NCI-H1930 (cell line): ENCODE measurements at places on chromosomes 3 and 15.
A peak's percentile ranks its signal among the peaks of the same experiment; 100 is the strongest.

DNA sequence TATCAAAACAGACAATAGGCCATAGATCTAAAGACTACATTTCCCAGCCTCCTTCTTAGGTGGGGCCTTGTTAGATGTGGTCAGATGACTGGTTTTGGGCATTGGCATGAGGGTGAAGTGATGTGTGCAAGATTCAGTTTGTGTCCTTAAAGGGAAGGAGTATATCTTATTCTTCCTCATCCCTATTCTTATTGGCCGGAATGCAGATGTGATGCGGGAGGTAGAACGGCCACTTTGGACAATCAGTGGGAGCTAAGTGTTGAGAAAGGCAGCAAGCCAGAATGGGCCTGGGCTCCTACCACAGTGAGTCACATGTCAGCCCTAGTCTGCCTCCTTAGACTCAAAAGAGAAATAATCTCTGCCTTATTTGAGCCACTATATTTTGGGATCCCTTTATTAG, 89.8 kb upstream of the MEX3B start:
- DNase-seq = no peak

- DNase-seq = peak; percentile 27
Measured at GRCh38 chr3:53195602-53196574, 34.9 kb downstream of the PRKCD start.

DNA sequence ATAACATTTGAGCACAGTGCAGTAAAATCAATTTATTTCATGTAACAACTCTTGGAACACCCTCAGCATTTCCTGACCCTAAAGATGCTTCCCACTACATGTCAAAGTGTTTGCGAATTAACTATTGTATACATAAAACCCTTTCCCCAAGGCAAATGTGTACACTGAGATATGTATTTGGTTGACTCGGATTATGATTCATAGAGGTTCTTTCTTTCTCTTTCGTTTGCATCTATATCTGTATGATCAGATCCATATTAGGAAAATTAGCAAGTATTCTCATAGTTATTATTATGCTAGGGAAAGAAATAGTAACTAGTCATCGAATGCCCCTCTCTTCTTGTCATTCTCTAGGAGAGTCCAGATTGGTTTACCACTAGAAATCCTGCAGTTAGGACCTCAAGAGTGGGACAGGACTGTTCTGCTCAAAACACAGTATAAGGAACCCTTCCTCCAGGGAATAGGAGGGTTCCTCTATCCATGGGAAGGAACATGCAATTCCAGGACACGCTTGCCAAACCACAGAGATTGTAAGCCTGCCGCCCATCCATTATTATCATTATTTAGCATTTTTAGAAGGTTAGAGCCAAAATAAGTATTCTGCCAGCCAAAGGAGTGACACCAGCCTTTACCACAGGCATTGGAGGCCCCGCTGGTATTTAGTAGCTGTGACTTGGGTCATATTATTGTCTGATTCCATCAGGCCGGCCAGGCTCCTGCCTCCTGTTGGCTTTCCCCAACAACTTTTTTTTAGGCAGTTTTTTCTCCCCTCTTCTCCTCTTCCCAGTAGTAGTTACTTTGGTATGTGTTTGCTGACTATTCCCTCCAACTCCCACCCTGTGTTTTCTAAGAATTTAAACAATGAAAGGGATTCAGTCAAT, 100.7 kb downstream of the GALK2 start:
- DNase-seq = no peak

GRCh38 chr3:127739347-127740135, 66.8 kb downstream of the ABTB1 start:
- DNase-seq = no peak

DNA sequence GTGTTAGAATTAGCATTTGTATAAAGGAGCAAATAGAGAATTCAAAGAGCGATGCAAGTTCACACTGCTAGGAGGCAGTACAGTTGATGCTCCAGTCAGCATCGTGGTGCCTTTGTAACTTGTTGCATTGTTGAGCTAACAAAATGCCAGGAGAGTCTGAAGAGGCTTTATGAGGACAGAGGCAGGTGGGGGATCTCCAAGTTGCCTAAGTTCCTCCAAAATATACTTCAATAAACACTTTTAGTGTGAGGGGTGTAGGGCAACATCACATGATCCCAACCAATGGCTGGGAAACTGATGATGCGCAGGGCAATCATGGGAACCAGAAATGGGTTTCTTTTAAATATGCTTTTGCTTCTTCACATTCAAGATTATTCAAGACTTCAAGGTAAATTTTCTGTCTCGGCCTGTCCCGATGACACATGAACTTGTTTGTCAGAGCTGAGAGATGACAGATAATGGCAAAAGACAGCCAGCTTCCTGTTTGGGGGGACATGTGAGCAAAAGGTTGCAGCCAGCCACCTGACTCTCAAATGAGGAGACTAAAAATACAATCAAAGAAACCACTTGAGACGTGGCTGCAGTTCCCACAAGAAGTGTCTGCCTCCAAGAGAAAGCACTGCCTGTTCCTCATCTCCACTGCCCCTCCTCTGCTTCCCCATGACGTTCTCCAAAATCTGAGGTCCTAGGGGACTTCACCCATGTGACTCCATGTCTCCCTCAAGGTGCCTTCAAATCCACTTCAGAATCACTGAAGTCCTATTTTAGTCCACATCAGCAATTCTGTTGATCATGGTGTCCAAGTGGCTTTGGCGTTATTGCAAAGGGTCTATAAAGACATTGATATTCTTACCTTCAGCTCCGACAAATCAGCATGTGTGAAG, 39.3 kb downstream of the KLHL6 start:
- no peak for DNase-seq

GRCh38 chr3:128841926-128842920, 37.2 kb upstream of the ACAD9 start:
- DNase-seq = no peak

- DNase-seq = no peak
Measured at GRCh38 chr3:68880632-68881031, 51.7 kb downstream of the TAFA4 start.

DNA sequence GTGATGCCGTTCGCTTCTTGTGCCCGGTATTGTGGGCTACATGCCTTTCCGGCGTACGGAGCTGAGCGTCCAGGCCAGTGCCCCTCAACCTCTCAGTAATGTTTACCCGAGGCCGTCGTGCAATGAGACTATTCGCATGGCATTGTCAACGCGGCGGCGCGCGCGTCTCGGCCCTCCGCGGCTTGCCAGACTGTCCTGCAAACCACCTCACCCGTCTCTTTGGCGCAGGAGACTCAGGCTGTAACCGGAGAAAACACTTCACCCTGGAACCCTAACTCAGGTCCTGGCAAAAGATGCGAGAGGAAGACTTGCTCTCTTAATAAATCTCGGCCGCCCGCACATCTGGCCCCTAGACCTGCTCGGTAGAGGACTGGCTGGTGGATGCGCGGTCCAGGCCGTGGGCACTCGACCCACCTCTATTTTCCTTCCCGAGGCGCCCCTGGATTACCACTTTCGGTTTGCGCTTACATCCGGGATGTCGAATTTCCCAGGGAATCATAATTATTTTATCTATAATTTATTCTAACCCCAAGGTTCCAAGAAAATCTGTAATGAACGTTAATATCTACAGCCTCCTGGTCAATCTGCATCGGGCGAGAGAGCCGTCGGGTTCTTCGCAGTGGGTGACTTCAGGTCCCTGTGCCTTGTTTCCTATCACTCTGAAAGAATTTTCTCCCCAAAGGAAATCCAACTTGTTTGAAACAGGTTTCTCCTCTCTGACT, 71.8 kb upstream of the POLG start:
- DNase-seq = no peak

DNA sequence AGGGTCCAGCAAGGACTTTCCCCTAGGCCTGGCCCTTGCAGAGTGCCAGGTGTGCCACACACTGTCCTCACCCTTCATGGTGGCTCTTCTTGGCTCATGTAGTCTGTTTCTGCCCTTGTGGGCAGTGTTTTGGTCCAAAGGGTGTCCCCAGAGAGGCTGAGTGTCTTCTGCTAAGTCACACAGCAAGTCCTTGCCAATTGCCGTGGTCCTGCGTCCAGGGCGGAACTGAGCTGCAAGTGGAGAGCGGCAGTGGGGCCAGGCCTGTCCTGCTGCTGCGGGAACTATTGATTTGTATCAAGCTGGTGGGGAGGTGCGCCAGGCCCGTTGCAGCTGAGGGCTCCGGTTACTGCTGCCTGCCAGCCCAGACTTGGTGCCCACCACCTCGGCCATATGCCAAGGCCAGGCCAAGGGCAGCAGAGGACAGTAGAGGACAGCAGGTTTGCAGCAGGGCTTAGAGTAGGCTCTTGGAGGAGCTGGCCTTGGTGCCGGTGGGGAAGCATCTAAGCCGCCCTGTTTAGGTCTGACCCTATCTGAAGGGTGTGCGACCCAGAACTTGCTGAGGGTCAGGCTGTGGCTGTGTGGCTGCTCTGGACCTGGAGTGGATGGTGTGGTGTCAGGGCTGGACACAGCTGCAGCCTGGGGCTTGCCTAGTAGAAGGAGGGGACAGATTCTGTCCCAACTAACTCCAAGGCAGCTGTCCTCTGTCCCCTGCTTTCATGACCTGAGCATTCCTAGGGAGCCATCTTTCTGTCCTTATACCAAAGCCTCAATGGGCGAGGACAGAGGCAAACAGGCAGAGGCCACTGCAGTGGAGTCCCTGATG, 4.5 kb downstream of the AMIGO3 start:
- no peak for DNase-seq

- no peak for DNase-seq
Measured at GRCh38 chr15:39581793-39582285, 960 bp downstream of the THBS1 start.

GRCh38 chr15:69613988-69614387, 161.4 kb downstream of the RPLP1 start:
- no peak for DNase-seq

GRCh38 chr3:106067711-106068110, 198.9 kb upstream of the CBLB start:
- DNase-seq = no peak

DNA sequence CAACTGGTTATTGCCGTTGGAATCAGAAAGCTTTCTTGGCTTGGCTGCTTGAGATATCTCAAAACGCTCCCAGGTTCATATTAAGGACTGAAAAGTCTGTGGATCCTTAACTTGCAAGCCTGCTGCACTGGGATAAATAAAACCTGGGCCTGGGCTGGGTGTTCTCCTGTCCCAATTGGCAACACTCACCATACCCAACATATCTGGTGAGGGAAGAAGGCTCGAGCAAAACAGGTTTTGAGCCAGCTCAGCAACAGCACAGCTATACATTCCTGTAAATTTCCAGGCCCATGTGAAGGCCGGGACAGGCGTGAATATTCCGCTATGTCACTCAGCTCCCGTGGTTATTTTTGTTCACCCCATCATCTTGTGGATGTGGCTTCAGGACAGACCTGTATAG, 169.0 kb upstream of the BCL6 start:
- no peak for DNase-seq

- DNase-seq = no peak
Measured at GRCh38 chr3:136994772-136995516, 37.2 kb downstream of the IL20RB start.

GRCh38 chr3:45597171-45597570, 2.6 kb downstream of the LIMD1 start:
- no peak for DNase-seq

GRCh38 chr3:126872701-126873342, 110.1 kb upstream of the PLXNA1 start:
- no peak for DNase-seq

GRCh38 chr3:133452641-133453319, 52.9 kb downstream of the BFSP2 start:
- DNase-seq = no peak

GRCh38 chr3:11050666-11051323, 58.2 kb downstream of the SLC6A1 start:
- DNase-seq = no peak

- DNase-seq = no peak
Measured at GRCh38 chr3:54168451-54168850, 46.1 kb downstream of the CACNA2D3 start.

GRCh38 chr3:38131621-38132369, 5.1 kb downstream of the ACAA1 start:
- DNase-seq = no peak

GRCh38 chr3:144496141-144496835, 524.7 kb downstream of the DIPK2A start:
- no peak for DNase-seq

- DNase-seq = no peak
Measured at GRCh38 chr15:57463360-57463759, 87.1 kb downstream of the CGNL1 start.

GRCh38 chr3:130509008-130509407, 8.0 kb upstream of the COL6A6 start:
- no peak for DNase-seq

DNA sequence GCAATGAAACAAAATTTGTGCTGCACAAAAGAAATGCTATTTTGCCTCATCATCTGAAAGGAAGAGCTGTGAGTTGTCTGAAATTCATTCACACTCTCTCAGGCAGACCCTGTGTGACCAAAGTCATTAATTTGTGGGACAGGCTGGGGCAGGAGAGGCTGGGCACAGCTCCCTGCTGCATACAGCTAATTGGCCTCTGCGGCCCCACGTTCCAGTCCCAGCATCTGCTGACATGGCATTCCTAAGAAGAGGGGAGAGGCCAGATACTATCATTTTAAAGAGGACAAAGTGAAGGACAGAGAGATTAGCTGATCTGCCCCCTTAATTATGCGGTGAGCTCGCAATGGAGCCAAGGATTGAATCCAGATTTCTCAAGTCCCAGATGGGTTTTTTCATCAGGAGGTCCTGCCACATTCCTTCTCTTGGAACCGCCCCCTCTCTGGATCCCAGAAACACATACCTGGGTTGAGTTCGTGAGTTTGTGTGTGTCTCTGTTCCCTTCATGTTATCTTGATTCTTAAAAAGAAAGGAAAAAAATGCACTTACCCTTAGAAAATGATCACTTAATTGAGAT, 25.1 kb downstream of the POLR2M start:
- no peak for DNase-seq

- DNase-seq = no peak
Measured at GRCh38 chr15:84740691-84741090, 7.7 kb upstream of the ZNF592 start.

- no peak for DNase-seq
Measured at GRCh38 chr3:160217675-160218074, 7.5 kb upstream of the C3orf80 start.

GRCh38 chr3:38601956-38602550, 47.4 kb downstream of the SCN5A start:
- DNase-seq = no peak

GRCh38 chr3:79767905-79768267, at the start of gene ROBO1:
Gene ROBO1, minus strand, starts transcription at chr3:79767998.
- DNase-seq = no peak

- DNase-seq = no peak
Measured at GRCh38 chr15:95105229-95105628, 873.9 kb downstream of the MCTP2 start.

DNA sequence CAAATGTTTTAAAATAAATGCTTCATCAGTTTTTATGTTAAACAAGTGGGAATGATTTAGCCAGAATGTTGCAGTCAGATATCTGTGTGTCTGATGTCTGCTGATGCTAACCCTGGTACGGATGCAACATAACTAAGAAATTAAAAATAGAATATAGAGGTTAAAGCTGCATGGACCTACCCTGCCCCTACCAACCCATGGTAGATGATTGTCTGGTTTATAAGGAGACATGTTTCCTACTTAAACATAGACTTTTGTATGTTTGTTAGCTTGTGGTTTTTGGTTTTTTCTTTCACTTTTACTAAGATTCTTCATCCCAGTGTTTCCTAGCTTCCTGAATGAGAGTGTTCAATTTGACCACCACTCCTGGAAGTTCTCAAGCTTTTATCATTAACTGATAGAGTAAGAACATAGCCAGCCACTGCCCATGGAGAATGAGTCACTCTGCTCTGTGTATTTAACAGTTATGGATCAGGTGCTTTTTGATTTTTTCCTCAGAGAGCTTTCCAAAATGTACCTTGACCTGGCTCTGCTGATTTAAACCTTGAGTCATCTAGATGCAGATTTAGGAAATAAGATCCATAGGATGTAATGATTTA, 70.7 kb upstream of the VEPH1 start:
- DNase-seq = no peak

GRCh38 chr3:14880447-14881106, 61.8 kb downstream of the FGD5 start:
- DNase-seq = no peak
